Smooth muscle cell of the pulmonary artery (primary cell): ENCODE measurements at places on chromosomes 2 and 18. TPM values are rescaled to one million over a fixed set of nuclear protein-coding genes. Genes with fewer than 3 reads are reported as not detected.

XIRP2 gene
- not detected in 2 replicates for total RNA-seq

IGFBP5 gene
- total RNA-seq: 1,272 and 1,451 TPM in 2 replicates

ARHGEF4 gene
- total RNA-seq: 4.7 and 13.2 TPM in 2 replicates

TUBB8B gene
- total RNA-seq: not detected in 2 replicates

BMP10 gene
- total RNA-seq: not detected in 2 replicates

ODC1 gene
- total RNA-seq: 91.9 and 153 TPM in 2 replicates

ASXL2 gene
- total RNA-seq: 10.1 and 19.4 TPM in 2 replicates

RNF125 gene
- 0.13 and 0.69 TPM in 2 replicates for total RNA-seq
